Uterus (tissue), 4 donors: ENCODE measurements at places on chromosomes 2 and 18. TPM values are rescaled to one million over a fixed set of nuclear protein-coding genes. Genes with fewer than 3 reads are reported as not detected.

DNA sequence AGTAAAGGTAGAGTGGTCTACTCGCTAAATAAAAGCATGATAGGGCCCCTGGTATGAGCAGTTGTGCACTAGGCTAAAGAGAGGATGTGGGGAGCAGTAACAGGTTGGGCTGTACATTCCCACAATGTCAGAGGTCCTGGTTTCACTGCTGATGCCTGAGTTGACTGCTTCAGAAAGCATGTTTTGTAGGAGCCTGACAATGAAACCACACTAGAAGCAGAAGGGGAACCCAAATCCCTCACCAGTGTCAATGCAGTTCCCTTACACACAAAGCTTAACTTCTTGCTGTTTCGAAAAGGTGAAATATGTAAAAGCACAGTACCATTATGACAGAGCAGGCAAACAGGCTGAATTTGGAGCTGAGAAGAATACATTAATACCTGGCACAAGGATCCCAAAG, 291.7 kb upstream of the KYNU start:
- DNase-seq, result no peak

DNA sequence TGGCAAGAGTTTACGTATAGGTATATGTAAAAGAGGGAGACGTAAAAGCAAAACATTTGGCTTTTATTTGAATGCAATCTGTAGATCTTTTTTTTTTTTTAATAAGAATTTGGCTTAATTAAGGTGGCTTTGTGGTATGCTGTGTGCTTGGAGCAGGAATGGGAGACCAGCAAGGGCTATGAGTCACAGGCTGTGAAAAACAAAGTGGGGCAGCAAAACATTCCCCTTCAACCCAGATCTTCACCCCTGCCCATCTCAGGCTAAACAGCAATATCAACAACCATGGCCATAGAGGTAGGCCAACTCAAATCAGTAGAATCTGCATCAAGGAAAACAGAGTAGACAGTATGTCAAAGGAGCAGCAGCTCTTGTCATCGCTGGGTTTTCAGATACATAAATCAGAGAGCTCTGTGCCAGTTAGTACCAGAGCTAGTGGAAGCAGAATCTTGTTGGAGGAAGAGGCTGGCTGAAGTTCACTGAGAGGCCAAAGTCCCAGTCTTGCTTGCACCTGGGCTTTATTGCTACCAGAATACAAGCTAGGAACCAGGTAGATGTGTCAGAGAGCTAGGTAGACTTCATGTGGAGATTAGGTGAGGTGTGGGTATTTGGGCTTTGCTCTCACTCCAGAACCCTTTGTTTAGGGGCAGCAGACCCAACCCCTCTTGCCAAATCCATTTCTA, 191.5 kb upstream of the FANCL start:
- DNase-seq, result no peak

The MEP1B gene
- total RNA-seq, result not detected

DNA sequence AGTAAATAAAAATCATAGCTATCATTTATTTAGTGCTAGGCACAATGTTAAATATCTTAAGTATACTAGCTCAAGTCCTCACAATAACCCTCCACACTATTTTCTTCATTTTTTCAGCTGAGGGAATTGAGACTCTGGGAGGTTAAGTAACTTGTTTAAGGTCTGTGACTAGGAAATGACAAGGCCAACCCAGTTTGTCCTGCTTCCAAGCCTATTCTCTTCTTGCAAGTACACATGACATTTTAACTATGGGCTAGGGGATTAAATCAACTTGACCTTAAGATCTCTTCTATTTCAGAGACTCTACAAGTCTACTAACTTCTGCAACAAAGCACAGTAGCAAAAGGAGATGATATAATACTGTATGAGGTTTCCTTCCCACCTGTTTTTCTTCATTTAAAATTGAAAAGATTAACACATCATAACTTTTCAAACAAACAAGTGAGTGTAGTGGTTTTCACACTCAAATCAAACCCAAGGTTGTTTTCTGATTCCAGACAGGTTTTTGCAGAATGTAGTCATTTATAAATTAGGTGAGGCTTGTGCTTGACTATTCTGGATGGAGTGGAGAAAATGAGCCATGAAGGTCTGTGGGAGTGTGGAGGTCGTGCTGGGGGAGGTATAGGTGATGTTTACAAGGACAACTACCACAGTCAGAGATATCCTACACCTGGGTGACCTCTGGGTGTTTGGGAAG, 57.0 kb downstream of the CD28 start:
- DNase-seq, result no peak

DNA sequence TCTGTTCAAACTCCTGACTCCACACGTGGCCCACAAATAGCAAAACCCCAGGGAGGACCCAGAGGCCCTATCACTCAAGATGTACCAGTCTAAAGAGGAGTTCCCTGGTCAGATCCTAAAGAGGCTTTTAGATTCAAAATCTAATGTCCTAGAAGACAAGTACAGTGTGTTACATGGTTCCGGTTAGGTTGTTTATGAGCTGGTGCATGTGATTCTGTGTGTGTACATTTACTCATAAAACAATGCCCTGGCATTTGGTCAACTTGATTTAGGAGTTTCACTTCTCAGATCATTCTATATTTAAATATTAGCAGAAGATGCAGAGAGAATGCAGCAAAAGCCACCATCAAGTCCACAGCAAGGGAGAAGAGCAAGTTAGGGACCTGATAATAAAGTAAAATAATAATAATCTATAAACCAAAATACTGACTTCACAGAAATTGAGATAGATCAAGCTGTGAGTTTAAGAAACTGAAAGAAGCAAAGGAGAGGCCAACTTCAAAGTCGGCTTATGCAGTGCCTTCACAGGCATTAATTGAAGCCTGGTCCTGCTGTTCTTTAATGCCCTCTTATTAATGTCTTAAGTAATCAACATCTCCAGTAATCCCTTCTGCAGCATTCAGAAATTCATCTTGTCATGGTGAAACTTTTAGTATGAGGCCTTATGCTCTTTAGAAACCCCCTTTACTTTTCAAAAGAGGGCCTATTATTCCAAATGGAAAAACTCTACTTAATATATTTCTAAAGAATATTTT, 4.2 kb upstream of the AP1S3 start:
- DNase-seq, result no peak
